ENCODE measurements at places on chromosomes 4 and X.

DNA sequence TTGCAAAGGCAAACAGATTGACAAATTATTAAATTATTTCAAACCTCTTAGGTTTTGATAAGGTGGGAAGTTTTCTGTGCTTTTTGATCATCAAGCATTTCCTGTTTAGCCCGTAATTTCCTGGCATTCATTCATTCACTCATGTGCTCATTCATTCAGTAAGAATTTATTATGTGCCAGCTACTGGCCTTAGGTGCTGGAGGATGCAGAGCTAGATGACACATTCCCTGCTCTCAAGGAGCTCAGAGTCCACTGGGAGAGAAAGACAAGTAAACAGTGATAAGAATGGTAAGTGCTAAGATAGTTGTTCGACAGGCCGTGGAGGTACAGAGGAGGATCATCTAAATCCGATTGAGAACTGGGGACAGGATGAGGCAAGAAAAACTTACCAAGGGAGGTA lies 153.0 kb downstream of the DCTD start:
- DNase-seq, result no peak

GRCh38 chrX:57651169-57651919 lies 28.7 kb downstream of the NLRP2B start:
- DNase-seq, result no peak

- DNase-seq, result peak; percentile 71
Measured at GRCh38 chrX:35919536-35920309, at the start of gene CFAP47. CFAP47 (plus strand) TSS chrX:35919734; CDS start chrX:35919800, 66 bp downstream.

- no peak for DNase-seq
Measured at GRCh38 chrX:39975101-39975925, 122.4 kb downstream of the BCOR start.

DNA sequence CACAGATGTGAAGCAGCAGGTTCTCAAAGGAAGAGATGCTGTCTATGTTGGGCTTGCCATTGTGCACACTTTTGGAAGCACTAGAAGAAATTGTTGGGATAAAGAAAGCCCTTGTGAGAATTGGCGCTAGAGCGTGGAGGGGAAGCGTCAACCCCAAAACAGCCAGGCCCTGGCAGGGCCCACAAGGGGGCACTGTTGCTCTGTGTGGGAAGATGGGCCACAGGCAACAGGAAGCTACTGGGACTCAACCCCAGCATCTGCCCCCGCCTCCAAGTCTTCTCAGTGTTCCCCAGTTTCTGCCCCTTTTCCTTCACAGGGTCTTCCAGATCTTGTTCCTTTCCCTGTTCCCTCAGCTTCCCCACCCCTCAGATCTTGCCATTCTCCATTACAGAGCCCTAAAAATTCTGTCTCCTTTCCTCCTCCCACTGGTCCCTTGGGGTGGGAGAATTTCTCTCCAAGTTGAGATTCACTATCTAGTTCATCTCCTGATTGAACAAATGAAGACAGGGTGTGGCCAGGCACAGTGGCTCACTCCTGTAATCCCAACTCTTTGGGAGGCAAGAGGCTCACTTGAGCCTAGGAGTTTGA lies 85.5 kb downstream of the STARD8 start:
- DNase-seq, result peak; percentile 8

- no peak for DNase-seq
Measured at GRCh38 chr4:105389167-105389566, 84.7 kb downstream of the PPA2 start.

DNA sequence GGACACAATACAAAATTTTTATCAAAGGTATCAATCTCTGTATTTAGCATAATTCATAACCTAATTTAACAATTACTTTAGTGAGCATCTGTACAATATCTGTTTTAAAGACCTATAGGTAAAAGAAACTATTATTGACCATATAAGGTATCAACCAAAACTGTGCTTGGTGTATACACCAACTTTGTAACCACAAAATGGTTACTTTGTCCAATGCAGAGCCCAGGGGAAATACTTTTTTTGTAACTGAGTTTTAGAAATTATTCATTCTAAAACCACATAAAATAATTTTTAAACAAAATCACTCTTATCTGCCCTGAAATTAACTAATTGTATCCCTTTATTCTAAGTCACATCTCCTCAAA lies 5.0 kb downstream of the CXXC4 start:
- DNase-seq, result no peak

- DNase-seq, result peak; percentile 98
Measured at GRCh38 chr4:67545199-67546003, at the start of gene CENPC. CENPC (minus strand) TSS chr4:67545503; CDS start chr4:67545355, 148 bp downstream.

Data from SHP77 (cell line).